Endodermal cell (in vitro differentiated cells): ENCODE measurements at places on chromosomes 16 and 17. TPM values are rescaled to one million over a fixed set of nuclear protein-coding genes. Genes with fewer than 3 reads are reported as not detected.

GRCh38 chr17:81479175-81480071 is 33.2 kb downstream of the ACTG1 start:
- no peaks in the 10 kb centered on the region for H3K36me3 ChIP-seq
- peaks cover 34% of the 10 kb centered on the region for H3K27me3 ChIP-seq
- no peak for DNase-seq
- H3K4me3 ChIP-seq, result no peak overlapping the region
- no peak overlapping the region for H3K27ac ChIP-seq
- peaks cover 14% of the 10 kb centered on the region for H3K4me1 ChIP-seq

- no peaks in the 10 kb centered on the region for H3K36me3 ChIP-seq
- H3K4me1 ChIP-seq, result no peaks in the 10 kb centered on the region
- H3K4me3 ChIP-seq, result no peak overlapping the region
- H3K27me3 ChIP-seq, result no peaks in the 10 kb centered on the region
Observed at GRCh38 chr16:54453871-54454270, 167.3 kb upstream of the IRX3 start.

GRCh38 chr17:42281571-42282096 is 5.4 kb upstream of the STAT5B start:
- no peak overlapping the region for H3K27ac ChIP-seq
- no peaks in the 10 kb centered on the region for H3K36me3 ChIP-seq
- peaks cover 3% of the 10 kb centered on the region for H3K27me3 ChIP-seq
- H3K4me3 ChIP-seq, result no peak overlapping the region

- H3K4me3 ChIP-seq, result no peak overlapping the region
- H3K36me3 ChIP-seq, result no peaks in the 10 kb centered on the region
- H3K4me1 ChIP-seq, result no peaks in the 10 kb centered on the region
- no peak overlapping the region for H3K27ac ChIP-seq
- no peaks in the 10 kb centered on the region for H3K27me3 ChIP-seq
Observed at GRCh38 chr16:22857296-22858025, 43.5 kb downstream of the HS3ST2 start.

- no peak for DNase-seq
- no peaks in the 10 kb centered on the region for H3K27me3 ChIP-seq
- H3K27ac ChIP-seq, result no peak overlapping the region
- no peak overlapping the region for H3K4me3 ChIP-seq
Observed at GRCh38 chr17:14123619-14124278, 54.4 kb downstream of the COX10 start.

GRCh38 chr16:50645563-50646220 is 35.4 kb downstream of the SNX20 start:
- H3K27me3 ChIP-seq, result no peaks in the 10 kb centered on the region
- no peaks in the 10 kb centered on the region for H3K36me3 ChIP-seq
- peak overlapping the region; percentile 89 for H3K27ac ChIP-seq
- DNase-seq, result no peak

GRCh38 chr17:55722742-55723487 is at the start of gene TMEM100:
TSS of gene TMEM100 (minus strand) at chr17:55722864. CDS start at chr17:55721070, 1,794 bp downstream.
- H3K4me1 ChIP-seq, result no peaks in the 10 kb centered on the region
- peak within 1 kb of the TSS; percentile 92 for H3K4me3 ChIP-seq
- no peaks in the 10 kb centered on the region for H3K27me3 ChIP-seq
- no peak within 1 kb of the TSS for H3K27ac ChIP-seq
- DNase-seq, result no peak

- H3K36me3 ChIP-seq, result peaks cover 3% of the 10 kb centered on the region
- H3K4me3 ChIP-seq, result no peak overlapping the region
- DNase-seq, result peak; percentile 74
- H3K4me1 ChIP-seq, result no peaks in the 10 kb centered on the region
- H3K27me3 ChIP-seq, result no peaks in the 10 kb centered on the region
- H3K27ac ChIP-seq, result peak overlapping the region; percentile 26
Observed at GRCh38 chr16:29675811-29676643, 3.0 kb upstream of the QPRT start.

DNA sequence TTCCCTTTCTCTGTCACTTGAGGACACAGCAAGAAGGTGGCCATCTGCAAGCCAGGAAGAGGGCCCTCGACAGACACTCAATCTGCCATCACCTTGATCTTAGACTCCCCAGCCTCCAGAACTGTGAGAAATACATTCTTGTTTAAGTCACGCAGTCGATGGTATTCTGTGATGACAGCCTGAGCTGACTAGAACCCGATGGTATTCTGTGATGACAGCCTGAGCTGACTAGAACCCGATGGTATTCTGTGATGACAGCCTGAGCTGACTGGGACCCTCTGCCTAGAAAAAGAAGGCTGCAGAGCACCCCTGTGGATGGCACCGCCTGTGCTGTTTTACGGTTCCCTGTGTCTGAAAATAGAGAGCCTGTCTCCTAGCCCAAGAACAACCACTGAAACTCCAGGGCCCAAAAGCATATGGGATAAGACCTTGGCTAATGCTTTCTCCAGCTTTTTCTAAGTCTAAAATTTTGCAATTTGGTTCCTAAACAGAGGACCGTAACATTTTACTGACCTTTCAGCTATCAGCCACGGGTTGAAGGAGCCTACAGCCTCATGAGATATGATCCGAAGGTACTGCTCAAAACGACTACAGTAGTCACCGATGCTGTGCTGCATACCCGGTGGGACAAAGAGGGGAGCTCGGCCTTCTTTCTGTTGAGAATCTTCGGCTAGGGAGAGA is 33.1 kb upstream of the PITPNM3 start:
- H3K4me3 ChIP-seq, result no peak overlapping the region
- H3K27me3 ChIP-seq, result no peaks in the 10 kb centered on the region
- H3K4me1 ChIP-seq, result no peaks in the 10 kb centered on the region
- H3K27ac ChIP-seq, result no peak overlapping the region
- no peak for DNase-seq
- peaks cover 96% of the 10 kb centered on the region for H3K36me3 ChIP-seq

GRCh38 chr17:42453439-42453838 is 5.2 kb upstream of the ATP6V0A1 start:
- H3K4me1 ChIP-seq, result no peaks in the 10 kb centered on the region
- H3K27ac ChIP-seq, result no peak overlapping the region
- H3K36me3 ChIP-seq, result no peaks in the 10 kb centered on the region
- H3K27me3 ChIP-seq, result no peaks in the 10 kb centered on the region

DNA sequence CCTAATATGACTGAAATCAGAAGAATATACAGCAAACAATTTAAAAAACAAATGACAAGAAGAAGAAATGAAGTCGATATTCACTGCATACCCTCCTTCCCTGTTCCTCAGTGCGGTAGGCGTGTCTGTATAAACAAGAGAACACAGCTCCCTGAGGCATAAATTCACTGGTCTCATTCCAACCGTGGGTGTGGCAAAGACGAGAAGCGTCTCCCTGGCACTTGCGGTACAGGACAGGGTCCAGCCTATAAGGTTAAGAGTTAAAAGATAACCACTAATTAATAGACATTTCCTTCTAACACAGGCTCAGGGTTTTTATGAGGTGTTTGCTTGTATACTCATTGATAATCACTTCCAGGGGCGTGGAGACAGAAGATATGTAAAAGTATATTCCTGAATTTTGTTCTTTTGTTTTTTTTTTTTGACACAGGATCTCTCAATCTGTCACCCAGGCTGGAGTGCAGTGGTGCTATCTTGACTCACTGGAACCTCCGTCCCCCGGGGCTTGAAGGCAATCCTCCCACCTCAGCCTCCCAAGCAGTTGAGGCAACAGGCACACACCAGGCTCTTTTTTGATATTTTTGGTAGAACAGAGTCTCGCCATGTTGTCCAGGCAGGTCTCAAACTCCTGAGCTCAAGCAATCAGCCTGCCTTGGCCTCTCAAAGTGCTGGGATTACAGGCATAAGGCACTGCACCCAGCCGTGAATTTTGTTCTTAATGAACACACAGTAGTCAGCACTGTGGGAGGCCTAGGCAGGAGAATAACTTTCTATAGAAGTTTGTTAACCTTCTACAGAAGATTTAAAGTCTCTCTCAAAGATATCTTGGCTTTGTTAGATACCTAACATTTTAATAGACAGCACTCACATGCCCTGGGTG is 59.1 kb upstream of the CLEC18B start:
- H3K4me3 ChIP-seq, result no peak overlapping the region
- H3K36me3 ChIP-seq, result peaks cover 65% of the 10 kb centered on the region
- H3K4me1 ChIP-seq, result no peaks in the 10 kb centered on the region

DNA sequence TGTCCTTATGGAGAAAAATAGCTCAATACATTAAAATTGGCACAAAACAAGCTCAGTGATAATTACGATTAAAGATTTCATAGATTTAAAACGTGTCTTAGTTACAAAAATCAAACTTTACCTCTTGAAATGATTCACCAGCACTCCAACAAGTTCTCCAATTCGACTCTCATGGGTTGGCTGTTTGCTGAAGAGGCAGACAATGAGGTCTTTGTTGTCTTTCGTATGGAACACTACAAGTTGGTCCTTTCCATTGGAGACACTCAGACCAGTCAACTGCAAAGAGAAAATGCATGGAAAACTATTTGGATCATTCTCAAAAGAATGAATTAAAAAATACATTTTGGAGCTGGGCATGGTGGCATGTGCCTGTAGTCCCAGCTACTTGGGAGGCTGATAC is 118.2 kb downstream of the CDK5R1 start:
- no peak overlapping the region for H3K27ac ChIP-seq
- peaks cover 28% of the 10 kb centered on the region for H3K36me3 ChIP-seq
- no peak overlapping the region for H3K4me3 ChIP-seq
- no peaks in the 10 kb centered on the region for H3K27me3 ChIP-seq

GRCh38 chr16:46747777-46748651 is at the start of gene MYLK3:
TSS of gene MYLK3 (minus strand) at chr16:46748344. CDS start at chr16:46748193, 151 bp downstream.
- peaks cover 19% of the 10 kb centered on the region for H3K4me1 ChIP-seq
- H3K27ac ChIP-seq, result peak within 1 kb of the TSS; percentile 52
- DNase-seq, result peak; percentile 91
- H3K27me3 ChIP-seq, result no peaks in the 10 kb centered on the region
- H3K4me3 ChIP-seq, result no peak within 1 kb of the TSS
- H3K36me3 ChIP-seq, result no peaks in the 10 kb centered on the region

DNA sequence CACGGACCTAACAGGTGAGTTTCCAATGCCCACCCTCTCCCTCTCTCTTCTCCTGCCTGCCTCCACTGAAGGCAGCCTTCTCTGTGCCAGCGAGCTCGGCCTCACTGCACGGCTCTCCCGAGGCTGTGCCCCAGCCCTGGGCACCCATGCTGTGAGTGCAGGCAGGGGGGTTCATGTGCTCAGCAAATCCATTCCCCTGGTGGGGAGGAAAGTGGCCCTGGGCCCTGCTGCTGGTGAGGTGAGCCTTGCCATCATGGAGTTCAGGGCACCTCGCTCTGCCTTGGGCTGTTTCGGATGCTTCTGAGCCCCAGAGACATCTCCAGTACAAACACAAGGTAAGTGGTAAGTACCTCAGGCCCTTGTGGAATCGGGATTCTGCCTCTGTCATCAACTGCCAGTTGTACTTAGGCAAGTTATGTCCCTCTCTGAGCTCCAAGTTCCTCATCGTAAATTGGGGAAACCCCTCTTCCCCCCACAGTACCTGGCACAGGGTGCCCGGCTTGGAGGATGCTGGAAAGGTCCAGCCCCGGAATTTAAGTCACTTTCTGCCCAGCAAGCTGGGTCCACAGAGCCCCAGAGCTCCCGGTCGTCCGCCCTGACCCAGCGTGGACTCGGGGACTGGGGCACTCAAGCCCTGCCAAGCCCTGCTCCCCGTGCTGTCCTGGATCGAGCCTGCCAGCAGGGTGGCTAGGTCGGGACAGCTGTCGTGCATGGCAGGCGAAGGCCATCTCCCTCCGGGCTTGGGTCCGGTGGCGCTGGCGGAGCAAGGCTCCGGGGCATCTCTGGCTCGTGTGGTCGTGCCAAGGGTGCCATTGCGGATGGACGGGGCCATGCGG is 684 bp upstream of the NUDT16L1 start:
- peaks cover 27% of the 10 kb centered on the region for H3K36me3 ChIP-seq
- peak; percentile 52 for DNase-seq

GRCh38 chr16:12775656-12776236 is 27.9 kb downstream of the CPPED1 start:
- no peaks in the 10 kb centered on the region for H3K4me1 ChIP-seq
- H3K27ac ChIP-seq, result no peak overlapping the region
- H3K4me3 ChIP-seq, result peak overlapping the region; percentile 45
- peaks cover 24% of the 10 kb centered on the region for H3K36me3 ChIP-seq

GRCh38 chr16:12771341-12771798 is 32.3 kb downstream of the CPPED1 start:
- no peak overlapping the region for H3K27ac ChIP-seq
- H3K36me3 ChIP-seq, result peaks cover 6% of the 10 kb centered on the region
- no peak for DNase-seq

GRCh38 chr17:34171245-34171818 is 83.8 kb upstream of the CCL2 start:
- no peaks in the 10 kb centered on the region for H3K36me3 ChIP-seq
- peak; percentile 96 for DNase-seq
- no peak overlapping the region for H3K27ac ChIP-seq
- H3K4me3 ChIP-seq, result peak overlapping the region; percentile 59

DNA sequence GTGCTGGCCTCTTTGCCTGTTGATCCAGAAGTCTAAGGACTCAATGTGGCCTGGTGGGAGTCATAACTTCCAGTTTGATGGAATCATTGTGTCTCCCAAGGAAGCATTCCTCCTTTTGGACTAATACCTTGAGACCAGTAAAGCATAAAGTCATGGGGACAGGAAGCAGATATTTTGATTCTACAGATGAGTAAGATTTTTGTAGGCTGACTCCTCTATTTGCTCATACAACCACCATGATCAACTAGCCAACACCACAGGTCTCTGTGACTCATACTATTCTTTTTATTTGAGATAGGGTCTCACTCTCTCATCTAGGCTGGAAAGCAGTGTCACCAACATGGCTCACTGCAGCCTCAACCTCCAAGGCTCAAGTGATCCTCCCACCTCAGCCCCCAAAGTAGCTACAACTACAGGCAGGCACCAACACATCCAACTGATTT is 6.2 kb downstream of the MT2A start:
- H3K36me3 ChIP-seq, result no peaks in the 10 kb centered on the region
- H3K27me3 ChIP-seq, result peaks cover 84% of the 10 kb centered on the region
- no peak overlapping the region for H3K27ac ChIP-seq
- no peaks in the 10 kb centered on the region for H3K4me1 ChIP-seq
- H3K4me3 ChIP-seq, result no peak overlapping the region

DNA sequence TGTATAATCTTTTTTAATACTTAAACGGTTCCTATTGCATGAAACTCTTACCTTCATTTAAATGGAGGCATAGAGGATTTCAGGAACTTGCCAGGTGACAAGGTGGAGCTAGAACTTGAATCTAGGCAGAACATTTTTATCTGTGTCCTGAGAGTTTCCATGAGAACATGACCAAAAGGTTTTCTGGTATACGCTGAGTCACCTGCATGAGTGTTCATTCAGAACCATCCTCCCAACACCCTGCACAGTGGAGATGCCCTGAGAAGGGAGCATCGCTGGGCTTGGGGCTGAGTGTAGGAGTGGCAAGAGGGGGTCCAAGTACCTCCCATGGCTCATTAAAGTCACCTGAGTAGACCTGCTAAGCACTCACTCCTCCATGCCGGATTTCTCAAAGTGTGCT is 169.7 kb upstream of the CACNG5 start:
- H3K4me3 ChIP-seq, result no peak overlapping the region
- no peak for DNase-seq
- no peak overlapping the region for H3K27ac ChIP-seq
- no peaks in the 10 kb centered on the region for H3K4me1 ChIP-seq
- no peaks in the 10 kb centered on the region for H3K36me3 ChIP-seq

GRCh38 chr17:42517516-42517915 is 18.5 kb upstream of the NAGLU start:
- H3K4me1 ChIP-seq, result peaks cover 19% of the 10 kb centered on the region
- H3K27me3 ChIP-seq, result no peaks in the 10 kb centered on the region
- peak; percentile 98 for DNase-seq
- H3K4me3 ChIP-seq, result no peak overlapping the region
- no peak overlapping the region for H3K27ac ChIP-seq
- H3K36me3 ChIP-seq, result peaks cover 19% of the 10 kb centered on the region

PRAC2 gene
- not detected in 3 replicates for total RNA-seq

C16orf96 gene
- 1.2 and 1.5 TPM in 2 replicates for total RNA-seq

RFWD3 gene
- total RNA-seq, result 31.5 to 107 TPM (median 97.7 TPM) in 3 replicates

PALB2 gene
- 12.5 to 25.7 TPM (median 24.8 TPM) in 3 replicates for total RNA-seq

GJC1 gene
- 81.9 and 84.6 TPM in 2 replicates for total RNA-seq

SLC5A11 gene
- total RNA-seq, result 0.16 to 0.63 TPM in 2 of 3 replicates, not detected in the other

CACNA1H gene
- total RNA-seq, result 24.4 to 34.1 TPM (median 31.6 TPM) in 3 replicates

PYDC1 gene
- total RNA-seq, result 0.84 TPM in 1 of 3 replicates, not detected in the others
